ENCODE measurements at places on chromosomes 5 and 9. TPM values are rescaled to one million over a fixed set of nuclear protein-coding genes. Genes with fewer than 3 reads are reported as not detected.

Gene IFNA14
- not detected for total RNA-seq

Gene PIP5KL1
- 3.3 TPM for total RNA-seq

GRCh38 chr5:166267907-166268306, 2023.5 kb upstream of the WWC1 start:
- no peak for DNase-seq

Gene FBXW5
- 62.4 TPM for total RNA-seq

DNA sequence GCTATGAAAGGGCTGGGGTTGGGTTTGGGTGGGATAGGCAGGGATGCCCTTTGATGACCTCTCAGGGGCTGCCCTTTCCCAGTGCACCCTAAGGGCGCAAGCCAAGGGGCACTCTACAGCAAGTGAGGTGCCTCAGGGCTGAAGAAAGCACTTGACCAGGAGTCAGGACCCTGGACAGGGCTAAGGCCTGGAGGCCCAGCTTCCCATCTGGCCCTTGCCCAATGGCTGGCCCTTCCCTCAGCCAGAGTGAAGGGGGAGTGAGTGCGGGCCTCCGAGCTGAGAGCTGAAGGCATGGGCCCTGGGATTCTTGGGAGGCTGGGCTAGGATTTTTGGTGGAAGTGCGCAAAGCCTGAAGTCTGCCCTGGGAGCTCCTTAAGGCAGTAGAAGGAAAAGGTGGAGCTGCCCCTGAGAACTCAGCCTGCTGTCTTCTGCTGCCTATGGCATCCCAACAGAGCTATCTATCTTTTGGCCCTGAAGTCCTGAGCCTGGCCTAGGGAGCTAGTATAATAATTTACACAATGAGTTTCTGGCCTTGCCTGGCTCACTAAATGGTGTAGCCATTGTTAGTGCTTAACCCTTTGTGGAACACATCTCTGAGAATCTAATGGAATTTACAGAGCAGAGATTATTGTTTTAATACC, 16.4 kb downstream of the JADE2 start:
- DNase-seq = no peak

GRCh38 chr9:83960991-83961390, 19.0 kb downstream of the HNRNPK start:
- no peak for DNase-seq

Gene EIF4EBP3
- total RNA-seq = 25.9 TPM

Gene CER1
- not detected for total RNA-seq

DNA sequence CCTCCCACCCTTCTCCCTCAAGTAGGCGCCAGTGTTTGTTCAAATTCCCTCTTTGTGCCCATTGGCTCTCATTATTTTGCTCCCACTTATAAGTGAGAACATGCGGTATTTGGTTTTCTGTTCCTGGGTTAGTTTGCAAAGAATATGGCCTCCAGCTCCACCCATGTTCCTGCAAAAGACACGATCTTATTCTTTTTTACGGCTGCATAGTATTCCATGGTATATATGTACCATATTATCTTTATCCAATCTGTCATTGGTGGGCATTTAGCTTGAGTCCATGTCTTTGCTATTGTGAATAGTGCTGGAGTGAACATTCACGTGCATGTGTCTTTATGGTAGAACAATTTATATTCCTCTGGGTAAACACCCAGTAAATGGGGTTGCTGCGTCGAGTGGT, 63.0 kb upstream of the OTULINL start:
- DNase-seq = no peak

- no peak for DNase-seq
Measured at GRCh38 chr5:117881426-117882230, 1106.7 kb downstream of the DTWD2 start.

DNA sequence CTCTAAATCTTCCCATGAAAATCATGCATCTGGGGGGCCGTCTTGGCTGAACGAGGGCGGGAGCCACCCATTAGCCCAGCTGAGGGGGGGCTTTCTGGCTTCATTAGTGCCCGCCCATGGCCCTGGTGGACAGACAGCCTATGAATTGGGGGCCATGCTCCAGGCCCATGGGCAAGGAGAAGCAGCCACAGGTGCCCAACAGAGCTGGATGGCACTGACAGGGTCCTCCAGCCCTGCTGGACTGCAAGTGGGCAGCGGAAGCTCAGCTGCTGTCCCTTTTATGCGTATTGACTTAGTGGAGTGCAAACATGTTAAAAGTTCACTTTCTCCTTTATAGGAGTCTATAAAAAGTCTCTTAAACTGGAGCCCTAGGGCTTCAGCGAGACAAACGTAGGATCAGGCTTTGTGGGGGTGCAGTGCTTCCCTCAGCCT, 75.3 kb downstream of the MACROH2A1 start:
- no peak for DNase-seq

Gene GPRIN1
- total RNA-seq = 0.13 TPM

Gene GAPT
- total RNA-seq = 0.44 TPM

DNA sequence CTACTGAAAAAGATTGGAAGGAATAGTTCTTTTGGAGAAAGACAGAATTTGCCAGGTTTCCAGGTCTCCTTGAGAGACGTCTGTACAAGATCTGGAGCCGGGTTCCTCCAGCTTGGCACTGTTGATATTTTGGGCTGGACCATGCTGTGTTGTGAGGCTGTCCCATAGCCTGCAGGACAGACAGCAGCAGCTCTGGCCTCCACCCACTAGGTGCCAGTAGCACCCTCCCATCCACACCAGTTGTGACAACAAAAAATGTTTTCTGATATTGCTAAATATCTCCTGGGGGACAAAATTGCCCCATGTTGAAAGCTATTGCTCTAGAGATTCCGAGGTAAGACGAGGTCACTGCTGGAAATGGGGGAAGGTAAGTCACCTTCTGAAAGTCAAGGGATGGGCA, 287.7 kb upstream of the DAP start:
- no peak for DNase-seq

Gene PGM5
- 173 TPM for total RNA-seq

DNA sequence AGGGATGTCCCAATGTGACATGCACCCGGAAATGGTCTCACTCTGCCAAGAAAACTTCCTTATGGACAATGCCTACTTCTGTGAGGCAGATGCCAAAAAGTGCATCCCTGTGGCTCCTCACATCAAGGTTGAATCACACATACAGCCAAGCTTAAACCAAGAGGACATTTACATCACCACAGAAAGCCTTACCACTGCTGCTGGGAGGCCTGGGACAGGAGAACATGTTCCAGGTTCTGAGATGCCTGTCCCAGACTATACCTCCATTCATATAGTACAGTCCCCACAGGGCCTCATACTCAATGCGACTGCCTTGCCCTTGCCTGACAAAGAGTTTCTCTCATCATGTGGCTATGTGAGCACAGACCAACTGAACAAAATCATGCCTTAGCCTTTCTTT, 37.6 kb upstream of the CCDC152 start:
- DNase-seq = no peak

DNA sequence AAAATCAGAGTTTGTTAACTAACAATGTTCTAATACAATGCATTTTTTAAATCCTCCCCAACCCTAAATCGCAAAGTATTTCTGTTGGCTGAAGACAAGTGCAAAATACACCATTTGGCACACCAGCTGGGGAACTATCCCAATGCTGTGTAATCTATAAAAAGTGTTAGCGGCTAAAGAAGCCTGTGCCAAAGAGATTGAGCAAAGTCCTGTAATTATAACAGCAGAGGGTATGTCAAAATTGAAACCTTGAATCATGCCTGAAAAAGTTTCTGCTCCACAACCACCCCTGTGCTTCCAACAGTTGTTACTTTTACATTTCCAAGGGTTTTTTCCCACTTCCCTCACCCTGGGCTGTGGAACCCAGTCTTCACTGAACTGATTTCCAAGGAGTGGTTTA, 83.1 kb upstream of the PLPP6 start:
- no peak for DNase-seq

GRCh38 chr5:96548905-96549304, 113.3 kb upstream of the CAST start:
- no peak for DNase-seq

Gene REEP2
- total RNA-seq = 7.0 TPM

DNA sequence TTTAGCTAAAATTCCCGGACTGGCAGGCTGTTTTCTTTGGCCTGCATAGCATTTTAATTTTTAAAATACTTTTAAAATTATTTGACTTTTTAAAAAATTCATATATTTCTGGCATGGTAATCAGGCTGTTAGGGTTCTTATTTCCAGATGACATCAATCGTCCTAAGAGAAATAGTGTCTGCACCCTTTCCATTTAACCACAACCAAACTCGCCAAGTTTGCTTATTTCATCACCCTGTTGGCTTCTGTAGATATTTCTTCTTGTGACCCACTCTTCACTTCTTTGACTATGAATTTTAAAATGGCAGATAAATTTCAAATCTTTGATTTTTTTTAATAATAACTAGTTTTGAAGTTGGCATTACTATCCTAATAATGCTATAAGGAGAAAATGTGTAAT, 675.7 kb upstream of the FTMT start:
- no peak for DNase-seq

DNA sequence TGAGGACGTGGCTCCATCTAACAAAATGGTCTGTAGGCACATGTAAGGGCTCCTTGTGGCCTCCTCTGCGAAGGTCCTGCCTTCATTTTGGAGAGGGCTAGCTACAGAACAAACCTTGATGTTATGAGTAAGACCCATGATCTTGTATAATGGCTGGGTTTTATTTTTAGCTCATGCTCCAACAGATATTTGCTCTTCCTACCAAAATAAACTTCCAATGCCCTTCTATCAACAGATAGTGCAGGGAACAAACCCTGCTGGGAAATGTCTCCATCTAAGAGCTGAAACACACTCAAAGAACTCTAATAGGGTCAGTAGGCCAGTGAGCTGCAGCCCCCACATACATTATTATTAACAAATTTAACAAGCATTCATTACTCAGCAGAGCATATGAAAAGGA, 189.5 kb downstream of the LURAP1L start:
- DNase-seq = no peak

- no peak for DNase-seq
Measured at GRCh38 chr5:167816354-167816753, 475.1 kb upstream of the WWC1 start.

Gene ENTPD2
- total RNA-seq = 1.3 TPM

DNA sequence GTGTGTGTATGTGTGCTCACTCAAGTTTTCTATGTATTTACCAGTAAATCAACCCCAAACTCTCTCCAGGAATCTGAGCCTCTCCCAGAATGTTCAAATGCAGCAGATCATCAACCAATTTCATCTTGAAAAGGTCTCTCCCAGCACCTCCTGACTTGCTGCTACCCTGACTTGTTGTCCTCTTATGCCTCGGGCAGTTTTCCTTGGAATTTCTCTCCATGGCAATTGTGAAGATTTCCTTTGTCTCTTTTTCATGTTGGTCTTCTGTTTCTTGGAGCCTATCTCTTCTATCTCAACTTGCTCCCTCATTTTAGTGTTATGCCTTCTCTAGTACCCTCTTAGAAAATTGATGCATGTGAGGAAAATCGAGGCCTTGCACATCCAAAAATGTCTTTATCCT, 303.6 kb upstream of the KIF2A start:
- no peak for DNase-seq

DNA sequence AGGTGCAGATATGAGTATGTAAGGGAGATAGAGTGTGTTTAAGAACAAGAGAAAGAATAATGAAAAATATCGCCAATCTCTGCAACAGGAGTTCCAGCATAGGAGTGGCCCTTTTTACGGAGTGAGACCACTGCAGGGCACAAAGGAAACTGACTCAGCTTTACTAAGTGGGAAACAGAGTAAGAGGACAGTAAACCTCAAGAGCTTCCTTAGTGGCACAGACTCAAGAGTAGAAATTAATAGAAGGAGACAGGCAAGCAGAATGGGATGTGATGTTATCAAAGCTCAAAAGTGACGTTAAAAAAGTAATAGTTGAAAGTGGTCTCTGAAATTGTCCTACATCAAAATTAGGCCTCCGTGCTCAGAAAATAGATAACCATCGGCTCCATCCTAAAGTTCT, 2.1 kb upstream of the SH3RF2 start:
- DNase-seq = no peak

DNA sequence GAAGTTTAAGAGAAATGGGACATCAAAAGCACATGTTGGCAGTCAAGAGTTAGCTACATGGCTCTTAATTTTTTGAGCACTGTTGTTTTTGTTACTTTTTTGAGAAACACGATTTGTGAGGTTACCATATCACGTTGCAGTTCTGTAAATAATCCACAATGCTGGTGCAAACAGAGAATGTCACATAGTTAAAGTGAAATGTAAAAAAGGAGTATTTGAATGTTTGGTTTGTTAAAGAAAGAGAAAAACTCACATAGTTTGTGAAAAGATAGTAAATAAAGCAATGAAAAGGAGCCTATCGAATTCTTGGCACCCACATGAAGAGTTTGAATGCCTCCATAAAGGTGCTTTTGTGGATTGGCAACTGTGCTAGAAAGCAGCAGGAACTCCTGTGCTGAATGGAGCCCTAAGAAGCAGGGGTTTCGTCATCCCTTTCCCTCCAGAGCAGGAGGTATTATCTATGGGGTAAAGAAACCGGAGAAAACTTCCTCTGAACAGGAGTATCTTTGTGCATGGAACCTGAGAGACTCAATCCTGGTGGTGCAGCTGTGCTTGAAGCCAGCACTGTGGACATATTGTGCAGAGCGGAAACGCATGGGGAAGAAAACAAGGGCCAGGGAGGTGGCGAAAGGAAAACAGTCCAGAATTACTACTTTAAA, 148.5 kb upstream of the OTULINL start:
- DNase-seq = no peak
